ENCODE measurements at places on chromosomes 6 and 20. TPM values are rescaled to one million over a fixed set of nuclear protein-coding genes. Genes with fewer than 3 reads are reported as not detected.

GRCh38 chr20:8050157-8050837 lies 30.7 kb upstream of the TMX4 start:
- ATAC-seq = no peak

GRCh38 chr6:6712449-6713403 lies 124.2 kb downstream of the LY86 start:
- peak; percentile 84 for ATAC-seq

GRCh38 chr6:84119277-84119676 lies 85.7 kb downstream of the MRAP2 start:
- no peak for ATAC-seq

DNA sequence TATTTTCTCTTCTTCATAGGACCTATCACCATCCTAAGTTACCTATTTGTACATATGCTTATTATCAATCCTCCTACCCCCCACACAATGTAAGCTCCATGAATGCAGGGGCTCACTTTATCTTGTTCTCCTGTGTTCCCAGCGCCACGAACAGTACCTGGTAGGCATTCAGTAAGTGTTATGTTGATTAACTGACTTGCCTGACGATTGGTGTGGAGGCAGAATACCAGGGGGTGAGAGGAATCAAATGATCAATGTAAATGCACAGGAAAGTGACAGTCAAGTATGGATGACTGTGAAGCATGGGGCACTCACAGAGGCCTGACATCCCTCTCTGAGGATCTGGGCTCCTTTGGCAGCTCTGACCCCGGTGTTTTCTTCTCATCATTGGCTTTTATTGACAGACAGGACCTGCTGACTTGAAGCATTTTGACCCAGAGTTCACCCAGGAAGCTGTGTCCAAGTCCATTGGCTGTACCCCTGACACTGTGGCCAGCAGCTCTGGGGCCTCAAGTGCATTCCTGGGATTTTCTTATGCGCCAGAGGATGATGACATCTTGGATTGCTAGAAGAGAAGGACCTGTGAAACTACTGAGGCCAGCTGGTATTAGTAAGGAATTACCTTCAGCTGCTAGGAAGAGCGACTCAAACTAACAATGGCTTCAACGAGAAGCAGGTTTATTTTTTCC lies 6.1 kb upstream of the IFT52 start:
- no peak for ATAC-seq

Gene STX11
- 0.70 TPM for total RNA-seq

Gene CST4
- not detected for total RNA-seq

Gene ZSWIM3
- 9.1 TPM for total RNA-seq

Gene SLC13A3
- total RNA-seq = 4.5 TPM

All from motor neuron (in vitro differentiated cells).